Endodermal cell (in vitro differentiated cells): ENCODE measurements at places on chromosomes 4 and X. TPM values are rescaled to one million over a fixed set of nuclear protein-coding genes. Genes with fewer than 3 reads are reported as not detected.

The PNCK gene
- total RNA-seq: 12.9 to 29.8 TPM (median 13.8 TPM) in 3 replicates

The APELA gene
- total RNA-seq: 1.1 to 3.3 TPM (median 2.9 TPM) in 3 replicates

The SCML2 gene
- total RNA-seq: 18.0 to 23.6 TPM (median 22.8 TPM) in 3 replicates

The MAP7D2 gene
- 1.1 to 3.0 TPM (median 1.9 TPM) in 3 replicates for total RNA-seq

The AKAP4 gene
- not detected in 3 replicates for total RNA-seq

The MTNR1A gene
- 0.59 to 0.75 TPM (median 0.62 TPM) in 3 replicates for total RNA-seq

The UBE2A gene
- total RNA-seq: 44.7 to 59.9 TPM (median 59.7 TPM) in 3 replicates

The KIF4A gene
- total RNA-seq: 22.5 to 47.5 TPM (median 40.6 TPM) in 3 replicates

The PNMA5 gene
- 0.25 to 0.29 TPM in 2 of 3 replicates, not detected in the other for total RNA-seq

The PAGE2 gene
- total RNA-seq: 0.92 TPM in 1 of 3 replicates, not detected in the others

The CPZ gene
- 29.8 and 33.6 TPM in 2 replicates for total RNA-seq

The SYNPO2 gene
- 0.09 TPM in 1 of 3 replicates, not detected in the others for total RNA-seq

The NXF3 gene
- 0.25 to 0.51 TPM in 2 of 3 replicates, not detected in the other for total RNA-seq

The WAS gene
- 0.19 to 0.51 TPM (median 0.27 TPM) in 3 replicates for total RNA-seq

The RAB33B gene
- total RNA-seq: 8.7 and 9.0 TPM in 2 replicates

The GAGE12E gene
- not detected in 3 replicates for total RNA-seq

The GABRB1 gene
- not detected in 3 replicates for total RNA-seq

The DAPP1 gene
- not detected in 3 replicates for total RNA-seq
